M059J (cell line): ENCODE measurements at places on chromosomes 12 and 14.

DNA sequence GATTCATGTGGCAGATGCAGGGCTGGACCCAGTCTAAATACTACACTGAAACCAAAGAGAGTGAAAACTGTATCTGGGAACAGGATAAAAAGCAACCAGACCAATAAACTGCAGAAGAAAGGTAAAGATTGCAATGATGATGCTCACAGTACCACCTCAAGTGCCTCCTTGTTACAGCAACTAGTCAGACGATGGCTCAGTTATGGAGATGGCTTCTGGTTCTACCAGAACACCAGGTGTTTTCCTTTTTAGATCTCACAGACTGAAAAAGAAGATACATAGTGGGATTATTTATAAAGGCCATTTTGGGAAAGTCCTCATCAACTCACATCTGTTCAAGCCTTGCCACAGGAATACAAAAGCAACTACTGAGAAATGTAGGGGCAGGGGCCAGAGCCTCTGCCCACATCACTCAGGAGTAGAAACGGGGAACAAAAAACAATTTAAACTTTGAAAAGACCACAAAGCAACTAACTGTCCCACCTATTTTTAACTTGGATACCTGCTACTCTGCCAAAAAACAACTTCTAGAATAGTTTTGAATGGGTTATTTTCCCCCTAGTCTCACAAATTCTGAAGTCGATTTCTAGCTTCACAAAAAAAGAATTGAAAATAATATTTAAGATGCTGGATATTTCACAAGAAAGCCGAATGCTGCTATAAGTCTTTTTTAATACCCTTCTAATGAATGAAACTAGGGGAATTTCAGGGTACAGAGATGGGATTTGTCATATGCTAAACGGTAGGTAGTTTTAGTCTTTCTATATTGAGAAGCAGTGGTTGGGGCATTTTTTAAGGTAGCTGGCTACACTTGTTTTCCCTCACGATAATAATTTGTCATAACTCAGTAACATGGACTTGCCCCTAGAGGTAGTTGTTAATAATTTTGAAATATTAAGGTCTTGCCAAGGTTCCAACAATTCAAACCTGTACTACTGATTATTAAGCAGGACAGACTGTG lies 197.2 kb upstream of the TMPO start:
- no peak for DNase-seq

GRCh38 chr12:25001311-25001710 lies 52.4 kb upstream of the BCAT1 start:
- DNase-seq, result no peak

DNA sequence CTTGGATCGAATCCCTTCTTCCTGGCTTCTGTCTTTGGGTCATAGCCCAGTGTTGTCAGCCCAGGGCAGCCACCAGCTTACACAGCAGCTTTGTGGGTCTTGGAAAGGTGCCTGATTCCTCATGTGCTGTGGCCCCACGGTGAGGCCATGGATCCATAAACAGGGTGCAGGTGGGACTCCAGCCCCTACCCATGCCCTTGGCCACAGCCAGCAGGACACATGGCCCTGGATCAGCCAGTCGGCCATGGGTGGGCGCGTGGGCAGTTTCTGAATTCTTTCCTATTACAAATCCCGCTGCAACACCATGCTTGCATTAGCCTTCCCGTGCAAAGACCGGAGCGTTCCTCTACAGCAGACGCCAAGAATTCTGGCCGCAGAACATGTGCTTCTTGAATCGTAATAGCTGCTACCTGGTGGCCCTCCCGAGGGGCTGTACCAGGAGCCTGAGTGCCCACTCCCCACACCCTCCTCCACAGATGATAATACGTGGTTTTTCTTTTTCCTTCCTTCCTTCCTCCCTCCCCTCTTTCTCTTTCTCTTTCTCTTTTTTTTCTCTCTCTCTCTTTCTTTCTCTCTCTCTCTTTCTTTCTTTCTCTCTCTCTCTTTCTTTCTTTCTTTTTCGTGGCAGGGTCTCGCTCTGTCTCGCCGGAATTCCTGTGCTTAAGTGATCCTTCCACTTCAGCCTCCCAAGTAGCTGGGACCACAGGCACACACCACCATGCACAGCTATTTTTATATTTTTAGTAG lies 2.9 kb upstream of the MMP17 start:
- peak; percentile 68 for DNase-seq

DNA sequence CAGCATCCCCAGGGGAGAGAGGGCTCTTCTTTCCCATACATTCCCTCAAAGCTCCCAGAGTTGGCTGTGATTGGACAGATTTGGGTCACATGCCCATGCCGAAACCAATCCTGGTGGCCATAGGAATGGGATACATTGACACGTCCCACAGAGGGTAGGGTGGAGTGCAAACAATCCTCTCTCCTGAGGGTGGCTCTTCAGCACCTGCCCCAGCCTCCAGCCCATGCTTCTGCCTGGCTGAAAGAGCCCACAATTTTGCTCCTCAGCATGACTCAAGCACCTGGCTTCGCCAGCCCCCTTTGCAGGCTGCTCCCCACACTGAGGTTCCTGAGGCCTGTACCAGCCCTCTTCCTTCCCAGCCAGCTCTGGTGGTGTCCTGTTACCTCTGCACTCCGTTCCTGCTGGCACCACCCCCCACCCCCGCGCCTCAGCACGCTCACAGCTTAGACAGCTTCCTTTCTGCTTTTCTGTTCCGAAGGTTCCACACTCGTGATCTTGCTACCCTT lies 71.7 kb downstream of the CCDC92 start:
- DNase-seq, result no peak

- no peak for DNase-seq
These were observed 623.1 kb upstream of the LRFN5 start for GRCh38 chr14:40983604-40984003.

DNA sequence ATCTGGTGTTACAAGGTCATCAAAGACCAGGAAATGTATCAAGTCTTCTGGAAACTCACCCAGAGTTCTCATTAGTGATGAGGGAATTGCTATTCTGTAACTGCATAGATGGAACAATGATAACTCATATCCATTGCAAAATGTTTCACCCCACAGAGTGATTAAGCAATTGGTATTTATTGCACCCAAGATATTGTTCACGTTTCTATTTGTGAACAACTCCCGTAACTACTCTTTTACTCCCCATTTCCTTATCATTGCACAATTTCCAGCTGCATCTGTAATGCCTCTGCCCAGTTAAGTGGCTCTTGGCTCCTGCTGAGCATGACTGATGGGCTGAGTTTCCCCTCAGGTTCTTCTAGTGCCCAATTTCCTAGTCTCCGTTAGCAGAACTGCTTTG lies 108.7 kb upstream of the PRICKLE1 start:
- peak; percentile 60 for DNase-seq

DNA sequence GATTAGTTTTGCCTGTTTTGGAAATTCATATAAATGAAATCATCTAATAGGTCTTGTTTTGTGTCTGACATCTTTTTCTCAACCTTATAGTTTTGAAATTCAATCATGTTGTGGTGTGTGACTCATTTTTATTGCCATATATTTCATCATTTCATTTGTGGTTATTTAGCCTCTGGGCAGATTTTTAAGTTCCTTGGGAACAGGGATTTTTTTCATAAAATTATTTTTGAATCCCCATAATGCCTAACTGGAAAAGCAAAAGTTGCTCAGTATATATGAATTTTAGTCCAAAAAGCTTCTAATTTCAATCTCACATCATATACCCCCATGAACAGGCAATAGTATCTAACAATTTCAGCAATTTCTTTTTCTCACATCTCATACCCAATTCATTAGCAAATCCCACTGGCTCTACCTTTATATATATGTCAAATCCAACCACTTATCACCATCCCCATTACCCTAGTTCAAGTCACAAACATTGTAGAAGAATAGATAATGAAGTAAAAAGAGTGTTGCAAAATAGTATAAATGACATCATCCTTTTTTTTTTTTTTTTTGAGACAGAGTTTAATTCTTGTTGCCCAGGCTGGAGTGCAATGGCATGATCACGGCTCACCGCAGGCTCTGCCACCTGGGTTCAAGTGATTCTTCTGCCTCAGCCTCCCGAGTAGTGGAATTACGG lies 2.6 kb upstream of the OR6J1 start:
- DNase-seq, result peak; percentile 68

- no peak for DNase-seq
These were observed 12.9 kb downstream of the BTBD7 start for GRCh38 chr14:93319958-93320357.

DNA sequence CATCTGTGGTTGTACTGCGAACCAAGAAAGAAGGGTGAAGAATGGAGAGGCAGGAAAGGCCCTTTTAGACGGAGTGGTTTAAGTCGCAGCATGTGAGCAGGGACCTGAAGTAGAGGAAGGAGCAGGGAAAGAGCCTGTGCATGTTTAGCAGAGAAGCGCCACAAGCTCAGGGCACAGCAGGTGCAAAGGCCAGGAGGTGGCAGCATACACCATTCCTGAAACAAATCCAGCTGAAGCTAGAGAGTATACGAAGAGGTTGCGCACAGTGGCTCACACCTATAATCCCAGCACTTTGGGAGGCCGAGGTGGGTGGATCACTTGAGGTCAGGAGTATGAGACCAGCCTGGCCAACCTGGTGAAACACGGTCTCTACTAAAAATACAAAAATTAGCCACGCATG lies 49.9 kb downstream of the HELB start:
- DNase-seq, result peak; percentile 21

- DNase-seq, result peak; percentile 15
These were observed 9.8 kb downstream of the GNPNAT1 start for GRCh38 chr14:52781629-52782028.

- DNase-seq, result no peak
These were observed 312.9 kb downstream of the MED13L start for GRCh38 chr12:115964626-115965025.

GRCh38 chr14:52129721-52130120 lies 60.9 kb upstream of the NID2 start:
- no peak for DNase-seq

DNA sequence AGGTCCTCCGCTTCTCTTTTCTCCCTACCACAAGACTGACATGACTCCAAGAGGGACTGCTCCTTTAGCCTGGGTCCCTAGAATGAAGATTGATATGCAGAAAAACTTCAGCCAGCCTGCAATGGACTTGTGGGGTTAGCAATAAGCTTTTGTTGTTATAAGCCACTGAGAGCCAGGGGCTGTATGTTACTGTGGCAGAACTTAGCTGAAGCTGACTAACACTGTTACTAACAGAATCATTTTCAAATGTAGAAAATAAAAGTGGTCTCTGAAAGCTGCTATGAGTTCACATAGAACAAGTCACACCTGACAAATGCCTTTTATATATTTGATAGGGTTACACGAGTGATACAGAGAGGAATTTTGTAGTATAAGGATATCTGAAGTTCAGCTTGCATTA lies 13.6 kb upstream of the RFLNA start:
- DNase-seq, result no peak

GRCh38 chr14:99067141-99067920 lies 204.7 kb downstream of the BCL11B start:
- no peak for DNase-seq

DNA sequence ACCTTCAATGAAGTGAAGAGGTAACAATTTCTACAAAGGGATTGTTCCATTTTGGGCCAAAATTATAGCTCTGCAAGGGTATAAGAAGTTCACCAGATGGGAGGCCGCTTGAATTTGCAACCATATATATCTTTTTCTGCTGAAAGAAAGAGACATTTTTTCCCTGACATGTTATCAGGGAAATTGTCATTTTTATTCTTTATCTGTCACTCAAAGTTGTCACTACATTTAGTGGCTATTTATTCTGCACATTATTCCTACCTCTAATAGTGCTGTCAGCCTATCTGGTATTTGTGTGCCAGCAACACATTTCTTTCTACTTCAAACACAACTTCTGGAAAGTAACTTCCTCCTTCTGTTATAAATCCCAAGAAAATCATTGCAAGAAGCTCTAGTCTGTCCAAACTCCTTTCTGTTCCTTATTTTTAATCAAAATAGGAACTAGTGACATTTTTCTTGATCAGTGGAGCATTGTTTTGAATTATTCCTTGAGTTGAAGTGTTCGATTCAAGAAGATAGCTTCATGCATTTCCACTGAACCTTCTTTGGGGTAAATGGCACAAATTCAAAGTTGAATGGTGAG lies 137.9 kb upstream of the ATP2B1 start:
- no peak for DNase-seq

GRCh38 chr12:25644979-25645378 lies 91.9 kb upstream of the LMNTD1 start:
- DNase-seq, result no peak

GRCh38 chr12:76552343-76552938 lies 7.1 kb downstream of the OSBPL8 start:
- peak; percentile 26 for DNase-seq

DNA sequence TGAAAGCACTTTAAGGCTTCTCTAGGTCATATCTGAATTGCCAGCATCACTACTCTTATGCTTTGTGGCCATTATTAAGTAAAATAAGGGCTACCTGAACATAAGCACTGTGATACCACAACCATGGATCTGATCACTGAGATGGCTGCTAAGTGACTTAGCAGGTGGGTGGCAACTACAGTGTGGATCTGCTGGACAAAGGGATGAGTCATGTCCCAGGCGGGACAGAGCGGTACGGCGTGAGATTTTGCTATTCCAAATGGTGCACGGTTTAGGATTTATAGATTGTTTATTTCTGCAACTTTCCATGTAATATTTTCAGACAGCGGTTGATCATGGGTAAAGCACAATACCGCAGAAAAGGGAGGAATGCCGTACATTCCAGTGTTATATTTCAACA lies 39.4 kb downstream of the MLXIP start:
- no peak for DNase-seq

DNA sequence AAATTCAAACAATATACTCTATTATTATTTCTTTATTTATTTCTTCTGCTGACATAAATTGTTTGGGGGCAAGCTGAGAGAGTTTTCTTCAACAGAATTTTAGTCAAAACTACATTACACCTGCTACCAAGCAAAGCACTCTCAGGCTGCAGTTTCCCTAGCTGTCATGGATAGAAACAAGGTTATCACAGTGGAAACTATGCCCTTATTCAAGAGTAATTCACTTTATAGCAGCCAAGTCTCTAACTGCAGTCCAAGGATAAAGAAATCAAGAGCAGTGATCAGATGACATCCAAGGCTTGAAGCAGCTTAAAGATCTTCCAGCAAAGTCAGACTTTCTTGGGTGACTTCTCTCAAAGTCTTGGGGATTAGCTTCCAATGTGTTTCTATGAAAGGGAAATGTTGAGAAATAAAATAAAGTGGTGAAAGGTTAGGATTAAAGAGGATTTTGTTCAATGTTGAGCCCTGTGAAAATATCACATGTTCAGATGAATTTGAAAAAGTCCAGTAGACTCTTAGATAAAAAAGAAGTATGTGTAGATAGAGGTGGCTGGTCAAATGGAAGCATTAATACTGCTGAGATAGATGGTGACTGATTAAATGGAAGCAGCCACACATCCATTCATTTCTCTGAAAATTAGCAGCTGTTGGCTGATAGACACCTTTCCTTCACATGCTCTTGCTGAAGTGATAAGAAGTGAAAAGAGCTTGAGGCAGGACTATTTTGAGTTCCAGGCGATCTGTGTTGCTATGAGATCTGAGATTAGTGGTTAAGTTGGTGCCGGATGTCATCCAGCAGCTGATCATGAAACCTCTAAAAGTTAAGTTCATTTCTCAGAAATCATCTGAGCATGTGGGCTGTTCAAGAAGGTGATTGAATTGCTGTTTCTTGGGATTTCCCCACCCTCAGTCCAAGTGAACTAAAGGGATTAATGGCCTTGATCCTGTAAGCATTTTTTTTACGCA lies 257.8 kb upstream of the BTG1 start:
- no peak for DNase-seq

- no peak for DNase-seq
These were observed 13.1 kb downstream of the ZFYVE21 start for GRCh38 chr14:103728721-103729120.

GRCh38 chr12:6899427-6899826 lies 5.2 kb upstream of the LRRC23 start:
- DNase-seq, result no peak
